AG04449 (cell line): ENCODE measurements at places on chromosomes 16 and 17.

DNA sequence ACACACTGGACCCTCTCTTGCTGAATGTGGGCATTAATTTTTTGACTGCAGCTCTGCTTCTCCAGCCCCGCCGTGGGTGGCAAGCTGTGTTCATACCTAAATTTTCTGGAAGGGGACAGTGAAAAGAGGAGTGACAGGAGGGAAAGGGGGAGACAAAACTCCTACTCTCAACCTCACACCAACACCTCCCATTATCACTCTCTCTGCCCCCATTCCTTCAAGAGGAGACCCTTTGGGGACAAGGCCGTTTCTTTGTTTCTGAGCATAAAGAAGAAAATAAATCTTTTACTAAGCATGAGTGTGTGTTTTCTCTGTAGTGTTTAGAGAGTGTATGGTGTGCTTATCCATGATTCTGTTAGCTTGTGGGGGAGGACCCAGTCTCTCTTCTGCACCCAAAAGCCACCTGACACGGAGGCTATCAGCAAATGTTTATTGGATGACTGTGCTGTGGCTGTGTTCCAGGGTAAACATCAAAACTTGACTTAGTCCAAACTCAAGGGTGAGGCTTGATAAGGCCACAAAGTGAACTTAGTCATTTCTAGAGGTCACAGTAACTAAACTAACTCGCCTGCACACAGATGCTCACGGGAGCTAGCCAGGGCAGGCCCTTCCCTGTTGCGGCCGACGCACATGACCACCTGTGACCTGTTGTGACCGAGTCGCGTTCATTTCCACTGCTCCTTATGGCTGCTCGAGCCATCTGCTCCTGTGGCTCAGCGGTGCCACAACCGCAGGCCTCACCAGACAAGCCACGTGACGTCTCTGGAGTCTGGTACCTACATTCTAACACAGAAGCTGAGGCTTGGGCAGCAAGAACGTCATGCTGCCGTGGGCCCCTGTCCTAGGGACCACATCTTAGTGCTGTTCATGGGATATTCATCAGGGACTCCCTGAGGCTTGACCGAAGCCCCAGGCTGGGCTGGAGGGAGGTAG lies 9.8 kb upstream of the MED11 start:
- no peak for DNase-seq

GRCh38 chr17:77491921-77492445 lies 351.2 kb downstream of the SEC14L1 start:
- no peak for DNase-seq

GRCh38 chr17:72643575-72644216 lies 448.8 kb downstream of the SLC39A11 start:
- DNase-seq = no peak

DNA sequence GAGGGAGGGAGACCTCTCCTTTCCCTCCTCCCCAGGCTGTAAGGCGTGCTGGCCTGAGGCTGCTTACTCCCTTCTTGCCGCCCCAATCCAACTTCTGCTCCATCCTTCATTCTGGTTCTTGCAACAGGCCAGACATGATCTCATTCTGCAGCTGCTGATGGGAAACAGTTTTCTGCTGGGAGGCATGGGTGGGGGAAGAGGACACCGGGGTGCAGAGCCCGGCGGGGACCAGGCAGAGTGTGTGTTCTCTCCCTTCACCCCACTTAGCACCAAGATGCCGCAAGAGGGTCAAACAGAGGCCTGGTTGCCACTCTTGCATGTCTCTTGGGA lies 1.4 kb downstream of the SARM1 start:
- DNase-seq = no peak

GRCh38 chr16:1778200-1779179 lies 3.9 kb downstream of the SPSB3 start:
- DNase-seq = no peak

DNA sequence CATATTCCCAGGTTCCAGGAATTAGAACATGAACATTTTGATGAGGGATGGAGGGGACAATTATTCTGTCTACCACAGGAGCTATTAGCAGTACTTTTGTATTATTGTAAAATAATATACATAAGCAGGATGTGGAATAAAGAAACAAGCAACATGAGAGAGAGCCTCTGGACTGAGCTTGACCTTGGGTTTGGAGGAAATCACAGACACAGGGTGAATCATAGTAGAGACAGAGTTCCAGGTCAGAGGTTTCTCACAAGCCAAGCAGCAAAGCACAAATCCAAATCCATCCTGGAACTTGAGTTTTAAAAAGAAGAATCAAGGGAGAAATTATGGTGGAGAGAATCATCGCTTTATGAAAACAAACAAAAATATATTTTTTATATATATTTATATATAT lies 5.1 kb downstream of the KRT31 start:
- no peak for DNase-seq

- DNase-seq = no peak
Measured at GRCh38 chr17:39927929-39928857, 661 bp downstream of the LRRC3C start.

GRCh38 chr17:77076124-77076830 lies 64.5 kb upstream of the SEC14L1 start:
- no peak for DNase-seq

GRCh38 chr16:17362183-17362582 lies 108.6 kb downstream of the XYLT1 start:
- no peak for DNase-seq
